ENCODE measurements at places on chromosomes 2 and 18. TPM values are rescaled to one million over a fixed set of nuclear protein-coding genes. Genes with fewer than 3 reads are reported as not detected.

Gene ZNF804A
- total RNA-seq = 2.3 TPM

Gene SCG2
- total RNA-seq = 1.0 TPM

Gene LANCL1
- total RNA-seq = 56.4 TPM

Gene SCN2A
- 7.8 TPM for total RNA-seq

Gene ITGB6
- 0.15 TPM for total RNA-seq

Gene APCDD1
- 4.5 TPM for total RNA-seq

Gene DLX1
- total RNA-seq = 0.15 TPM

Gene AQP12B
- total RNA-seq = not detected

Gene DPYSL5
- not detected for total RNA-seq

Gene SLC19A3
- 0.29 TPM for total RNA-seq

Gene GTF3C2
- 33.4 TPM for total RNA-seq

Gene CCDC148
- 1.5 TPM for total RNA-seq

Gene HOXD10
- not detected for total RNA-seq

Gene MC2R
- not detected for total RNA-seq

Gene ARHGEF33
- 0.29 TPM for total RNA-seq

Gene IL1F10
- total RNA-seq = not detected

Gene ABHD1
- under 0.01 TPM for total RNA-seq

Gene PLCL1
- total RNA-seq = 1.6 TPM

Gene NEU4
- total RNA-seq = not detected

Gene CSRNP3
- 3.0 TPM for total RNA-seq

Gene GCG
- total RNA-seq = not detected

Gene RGPD8
- total RNA-seq = 12.4 TPM

Gene ACMSD
- total RNA-seq = not detected

Gene CDH19
- not detected for total RNA-seq

Gene SPATA3
- not detected for total RNA-seq

Gene CNGA3
- total RNA-seq = 0.17 TPM

Gene GCKR
- total RNA-seq = 0.17 TPM

Gene SPDYA
- 2.3 TPM for total RNA-seq

Gene DNER
- 0.44 TPM for total RNA-seq

Gene C1GALT1C1L
- total RNA-seq = 1.0 TPM

Gene CYBRD1
- 497 TPM for total RNA-seq

Gene TSGA10
- total RNA-seq = 7.6 TPM

Gene SLC38A11
- 0.29 TPM for total RNA-seq

Gene SIX3
- total RNA-seq = not detected

Gene IL1RL1
- total RNA-seq = 0.33 TPM

Gene CABLES1
- 35.7 TPM for total RNA-seq

Gene HNRNPA3
- 24.6 TPM for total RNA-seq

Gene RGPD3
- total RNA-seq = 0.29 TPM

Gene CTAGE1
- not detected for total RNA-seq

Gene L3MBTL4
- total RNA-seq = not detected

All from smooth muscle cell of trachea (primary cell).